Heart left ventricle (tissue), 16 donors: ENCODE measurements at places on chromosomes 7 and 10.

DNA sequence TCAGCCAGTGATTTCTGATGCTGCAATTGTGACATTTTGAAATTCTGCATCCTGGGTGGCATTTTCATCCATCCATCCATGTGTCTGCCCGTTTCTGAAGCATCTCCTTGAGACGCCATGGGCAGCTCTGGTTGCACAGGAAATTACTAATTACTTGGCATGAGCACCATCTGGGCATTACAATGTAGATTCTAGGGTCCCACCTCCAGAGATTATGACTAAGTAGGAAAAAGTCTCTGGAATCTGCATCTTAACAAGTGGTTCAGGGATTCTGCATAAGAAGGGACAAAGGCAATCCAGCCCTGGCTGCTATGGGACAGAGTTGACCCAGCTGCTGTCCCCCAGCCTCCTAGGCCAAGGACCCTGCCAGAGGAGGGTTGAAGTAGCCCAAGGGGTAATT, 65.3 kb downstream of the CUZD1 start:
- no peak overlapping the region for H3K27ac ChIP-seq
- no peaks in the 10 kb centered on the region for H3K4me1 ChIP-seq
- no peak for DNase-seq
- H3K36me3 ChIP-seq: no peaks in the 10 kb centered on the region

DNA sequence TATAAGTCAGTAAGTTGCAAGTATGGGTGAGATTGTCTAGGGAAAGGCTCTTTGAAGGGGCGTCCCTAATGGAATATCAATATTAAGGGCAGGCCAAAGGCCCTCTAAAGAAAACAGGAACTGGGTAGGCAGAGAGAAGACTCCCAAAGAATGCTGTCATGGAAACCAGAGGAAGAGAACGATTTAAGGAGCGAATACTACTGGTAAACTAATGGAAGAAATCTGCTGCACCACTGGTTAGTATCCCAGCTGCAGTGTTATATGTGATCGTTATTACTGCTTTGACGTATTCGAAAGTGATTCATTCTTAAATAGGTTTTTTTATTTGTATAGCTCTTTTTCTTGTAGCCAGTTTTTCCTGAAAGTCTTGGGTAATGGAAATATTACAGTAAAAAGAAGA, 1.3 kb downstream of the CASP2 start:
- peak overlapping the region; percentile 86 for H3K4me3 ChIP-seq
- no peak for DNase-seq
- no peaks in the 10 kb centered on the region for H3K27me3 ChIP-seq
- H3K36me3 ChIP-seq: peaks cover 27% of the 10 kb centered on the region

GRCh38 chr10:125102246-125102645, 58.1 kb downstream of the CTBP2 start:
- no peak overlapping the region for H3K27ac ChIP-seq
- no peak overlapping the region for H3K4me3 ChIP-seq
- H3K4me1 ChIP-seq: peaks cover 40% of the 10 kb centered on the region
- H3K27me3 ChIP-seq: no peaks in the 10 kb centered on the region
- DNase-seq: no peak

DNA sequence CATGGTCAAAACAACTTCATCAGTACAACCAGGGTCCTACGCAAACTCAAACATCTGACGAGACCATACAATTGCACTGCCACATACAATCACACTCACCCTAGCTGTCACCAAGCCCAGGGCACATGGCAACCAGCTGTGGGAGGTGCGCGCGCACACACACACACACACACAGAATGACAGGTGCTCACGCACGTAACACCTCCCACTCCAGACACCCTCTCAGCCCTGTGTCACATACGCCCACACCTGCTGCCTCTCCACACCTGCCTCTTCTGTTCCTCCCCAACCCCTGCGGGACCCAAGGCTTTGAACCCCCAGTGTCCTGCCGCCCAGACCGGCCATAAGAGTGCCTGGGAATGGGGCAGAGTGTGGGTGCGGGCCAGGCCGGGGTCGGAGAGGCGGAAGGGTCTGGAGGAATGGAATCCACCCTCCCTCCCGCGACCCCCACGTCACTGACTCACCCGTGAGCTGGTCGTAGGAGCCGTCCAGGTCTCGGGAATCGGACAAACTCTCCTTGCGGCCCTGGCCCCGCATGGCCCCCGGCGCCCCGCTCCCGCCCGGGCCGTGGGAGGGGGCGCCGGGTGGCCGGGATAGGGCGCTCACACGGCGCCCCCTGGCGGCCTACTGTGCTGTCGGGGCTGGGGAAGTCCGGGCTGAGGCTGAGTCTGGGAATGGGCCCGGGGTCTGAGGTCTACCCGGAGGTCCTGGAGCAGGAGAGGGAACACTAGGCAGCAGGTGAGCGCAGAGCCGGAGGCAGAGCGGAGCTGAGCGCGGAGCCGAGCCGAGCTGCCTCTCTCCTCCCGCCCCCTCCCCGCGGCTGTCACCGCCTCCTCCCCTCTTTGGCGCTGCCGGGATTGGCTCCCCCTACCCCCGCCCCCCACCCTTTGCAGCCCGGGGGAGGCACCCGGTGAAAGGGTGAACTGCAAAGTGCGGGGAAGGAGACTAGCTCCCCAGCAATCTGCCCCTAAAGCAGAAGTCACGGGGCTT, at the start of gene KCNIP2:
TSS of gene KCNIP2 (minus strand) at position 769 of the 990 bp plus-strand sequence. CDS start at position 537, 232 bp downstream.
- peaks cover 69% of the 10 kb centered on the region for H3K4me1 ChIP-seq
- peaks cover 22% of the 10 kb centered on the region for H3K36me3 ChIP-seq
- peak within 1 kb of the TSS; percentile 40 for H3K4me3 ChIP-seq
- peak within 1 kb of the TSS; percentile 29 for H3K27ac ChIP-seq

DNA sequence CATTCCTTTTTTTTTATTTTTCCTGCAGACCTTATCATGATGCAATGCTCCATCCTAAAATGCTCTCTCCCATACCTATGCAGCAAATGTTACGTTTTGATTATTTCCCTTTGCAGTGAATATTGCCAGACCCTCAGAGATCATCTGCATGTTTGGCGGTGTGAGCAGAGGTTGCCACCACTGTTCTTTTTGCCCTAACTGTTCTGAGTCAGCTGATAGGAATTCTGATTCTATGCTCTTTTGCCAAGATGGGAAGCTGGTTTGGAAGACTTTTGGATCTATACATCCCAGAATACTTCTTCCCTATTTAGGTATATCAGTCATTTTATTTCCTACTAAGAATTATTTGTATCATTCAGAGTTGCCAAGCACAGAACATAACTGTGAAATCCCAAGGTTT, 130.5 kb downstream of the KLF6 start:
- H3K36me3 ChIP-seq: no peaks in the 10 kb centered on the region
- no peak overlapping the region for H3K4me3 ChIP-seq
- H3K27ac ChIP-seq: no peak overlapping the region
- no peak for DNase-seq

GRCh38 chr7:155762655-155763054, 49.6 kb downstream of the SHH start:
- no peak overlapping the region for H3K4me3 ChIP-seq
- H3K27me3 ChIP-seq: no peaks in the 10 kb centered on the region
- H3K4me1 ChIP-seq: peaks cover 59% of the 10 kb centered on the region
- H3K27ac ChIP-seq: peak overlapping the region; percentile 85
- H3K36me3 ChIP-seq: peaks cover 51% of the 10 kb centered on the region

DNA sequence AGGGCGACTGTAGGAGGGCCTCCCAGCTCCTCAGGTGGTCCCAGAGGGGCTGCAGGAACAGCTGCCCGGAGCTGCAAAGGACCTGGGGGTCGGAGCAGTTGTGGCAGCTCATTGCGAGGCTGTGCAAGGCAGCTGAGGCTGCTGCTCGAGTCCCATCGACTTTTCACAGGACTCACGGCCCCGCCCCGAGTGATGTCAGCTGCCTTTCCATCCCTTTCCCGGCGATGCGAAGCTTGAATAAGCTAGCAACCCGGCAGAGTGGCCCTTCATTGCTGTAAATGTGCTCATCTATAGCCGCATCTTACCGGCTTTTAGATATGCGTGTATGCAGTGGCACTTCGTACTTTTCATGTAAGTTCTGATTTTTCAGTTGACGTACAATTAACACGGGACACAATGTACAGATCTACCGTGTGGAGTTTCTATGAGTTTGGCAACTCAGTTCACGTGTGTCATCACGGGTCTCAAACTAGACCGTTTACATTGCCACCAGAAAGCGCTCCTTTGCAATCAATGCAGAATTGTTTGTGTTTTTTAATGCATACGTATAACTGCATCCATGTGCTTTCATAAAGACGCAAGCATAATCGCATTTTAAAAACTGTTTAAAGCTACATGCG, at the start of gene CH25H:
TSS of gene CH25H (minus strand) at position 137 of the 620 bp plus-strand sequence. CDS start at position 112, 25 bp downstream.
- no peaks in the 10 kb centered on the region for H3K27me3 ChIP-seq
- peaks cover 16% of the 10 kb centered on the region for H3K4me1 ChIP-seq
- no peaks in the 10 kb centered on the region for H3K36me3 ChIP-seq
- peak; percentile 86 for DNase-seq
- H3K27ac ChIP-seq: peak within 1 kb of the TSS; percentile 92

DNA sequence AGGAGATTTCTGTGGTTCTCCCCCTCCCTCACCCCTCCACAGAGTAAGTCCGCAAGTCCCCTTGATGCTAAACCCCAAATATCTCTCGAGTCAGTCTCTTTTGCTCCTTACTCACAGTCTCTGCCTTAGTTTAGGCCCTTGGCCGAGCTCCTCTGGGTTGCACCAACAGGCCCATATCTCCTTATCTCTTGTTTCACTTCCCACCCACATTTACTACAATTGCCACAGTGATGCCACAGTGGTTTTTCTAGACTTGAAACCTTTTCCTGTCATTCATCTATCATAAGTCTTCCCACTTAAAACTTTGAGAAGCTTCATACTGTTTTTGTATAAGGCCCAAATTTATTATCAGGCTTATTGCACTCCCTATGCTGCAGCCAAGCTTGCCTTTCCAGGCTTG, 23.4 kb upstream of the NME8 start:
- no peaks in the 10 kb centered on the region for H3K36me3 ChIP-seq
- H3K27me3 ChIP-seq: no peaks in the 10 kb centered on the region
- H3K27ac ChIP-seq: no peak overlapping the region
- no peak for DNase-seq

GRCh38 chr10:112250555-112250954, 32.6 kb upstream of the TECTB start:
- no peaks in the 10 kb centered on the region for H3K36me3 ChIP-seq
- no peaks in the 10 kb centered on the region for H3K4me1 ChIP-seq
- no peak overlapping the region for H3K27ac ChIP-seq
- no peak for DNase-seq
- no peak overlapping the region for H3K4me3 ChIP-seq

GRCh38 chr10:78436706-78437406, 403.2 kb downstream of the RPS24 start:
- no peak overlapping the region for H3K4me3 ChIP-seq
- no peaks in the 10 kb centered on the region for H3K4me1 ChIP-seq
- H3K27ac ChIP-seq: no peak overlapping the region
- H3K36me3 ChIP-seq: no peaks in the 10 kb centered on the region
- no peaks in the 10 kb centered on the region for H3K27me3 ChIP-seq
- DNase-seq: no peak

- no peak for DNase-seq
- no peak overlapping the region for H3K4me3 ChIP-seq
- no peaks in the 10 kb centered on the region for H3K4me1 ChIP-seq
- no peaks in the 10 kb centered on the region for H3K27me3 ChIP-seq
Measured at GRCh38 chr7:98934267-98934666, 55.9 kb downstream of the TRRAP start.

GRCh38 chr10:97401455-97401919, 347 bp upstream of the RRP12 start:
- H3K4me1 ChIP-seq: peaks cover 14% of the 10 kb centered on the region
- H3K27me3 ChIP-seq: no peaks in the 10 kb centered on the region
- peaks cover 20% of the 10 kb centered on the region for H3K36me3 ChIP-seq
- no peak for DNase-seq
- H3K4me3 ChIP-seq: peak overlapping the region; percentile 85
- peak overlapping the region; percentile 60 for H3K27ac ChIP-seq

GRCh38 chr10:3433131-3433530, 260.5 kb upstream of the PITRM1 start:
- DNase-seq: no peak
- no peak overlapping the region for H3K4me3 ChIP-seq
- H3K4me1 ChIP-seq: no peaks in the 10 kb centered on the region
- no peaks in the 10 kb centered on the region for H3K27me3 ChIP-seq

DNA sequence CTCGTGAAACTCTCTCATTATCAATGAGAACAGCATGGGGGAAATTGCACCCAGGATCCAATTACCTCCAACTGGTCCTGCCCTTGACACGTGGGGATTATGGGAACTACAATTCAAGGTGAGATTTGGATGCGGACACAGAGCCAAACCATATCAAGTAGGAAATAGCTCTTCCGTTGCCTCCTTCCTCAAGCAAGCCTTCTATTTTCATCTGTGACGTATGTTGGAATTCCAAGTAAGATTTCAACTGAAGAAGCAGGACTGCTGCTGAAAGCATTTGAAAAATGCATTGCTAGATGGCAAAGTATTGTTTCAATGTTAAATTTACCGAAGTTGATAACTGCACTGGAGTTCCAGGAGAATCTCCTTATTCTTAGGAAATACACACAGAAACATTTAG, 178.1 kb upstream of the GALNT17 start:
- DNase-seq: no peak
- no peak overlapping the region for H3K4me3 ChIP-seq
- H3K27ac ChIP-seq: no peak overlapping the region
- H3K4me1 ChIP-seq: no peaks in the 10 kb centered on the region
